Peyer's patch (tissue), 4 donors: ENCODE measurements at places on chromosomes 16 and 17. TPM values are rescaled to one million over a fixed set of nuclear protein-coding genes. Genes with fewer than 3 reads are reported as not detected.

SLC4A1 gene
- total RNA-seq: not detected

TBC1D3E gene
- not detected for total RNA-seq

KRTAP2-1 gene
- total RNA-seq: not detected

DNA sequence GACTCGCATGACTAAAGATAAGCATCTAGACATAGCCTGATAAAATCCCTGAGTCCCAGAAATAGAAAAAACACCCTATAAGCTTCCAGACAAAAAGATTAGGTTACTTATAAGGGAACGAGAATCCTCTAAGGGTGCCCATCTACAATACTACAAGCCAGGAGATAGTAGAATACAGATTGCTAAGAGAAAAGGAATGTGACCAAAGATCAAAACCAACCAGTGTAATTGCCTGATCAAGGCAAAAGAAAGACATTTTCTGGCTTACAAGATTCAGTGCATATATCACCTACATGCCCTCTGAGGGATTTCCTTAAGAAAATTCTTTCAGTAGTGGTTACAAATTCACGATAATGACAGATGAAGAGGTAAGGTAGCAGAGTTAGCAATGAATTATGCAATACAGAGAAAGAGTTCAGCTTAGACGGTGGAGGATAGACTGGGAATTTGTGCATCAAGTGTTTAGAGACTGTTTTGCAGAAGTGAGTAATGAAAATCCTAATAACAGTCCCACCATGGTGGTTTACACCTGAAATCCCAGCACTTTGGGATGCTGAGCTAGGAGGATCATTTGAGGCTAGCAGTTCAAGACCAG is 35.0 kb downstream of the BCL7C start:
- no peaks in the 10 kb centered on the region for H3K27me3 ChIP-seq
- no peak for DNase-seq
- H3K27ac ChIP-seq: no peak overlapping the region

GRCh38 chr17:29595107-29595942 is 2.4 kb downstream of the ANKRD13B start:
- no peak for DNase-seq
- H3K36me3 ChIP-seq: no peaks in the 10 kb centered on the region
- H3K27me3 ChIP-seq: no peaks in the 10 kb centered on the region
- no peak overlapping the region for H3K4me3 ChIP-seq
- H3K27ac ChIP-seq: no peak overlapping the region

GRCh38 chr17:31595666-31596381 is 204.3 kb downstream of the RAB11FIP4 start:
- no peaks in the 10 kb centered on the region for H3K4me1 ChIP-seq
- H3K36me3 ChIP-seq: no peaks in the 10 kb centered on the region
- no peaks in the 10 kb centered on the region for H3K27me3 ChIP-seq
- DNase-seq: peak; percentile 4
- no peak overlapping the region for H3K27ac ChIP-seq
- no peak overlapping the region for H3K4me3 ChIP-seq

GRCh38 chr16:11996433-11997330 is 20.1 kb downstream of the SNX29 start:
- H3K4me1 ChIP-seq: no peaks in the 10 kb centered on the region
- H3K4me3 ChIP-seq: no peak overlapping the region
- no peak for DNase-seq
- no peaks in the 10 kb centered on the region for H3K36me3 ChIP-seq

- H3K4me3 ChIP-seq: no peak overlapping the region
- no peaks in the 10 kb centered on the region for H3K27me3 ChIP-seq
- no peaks in the 10 kb centered on the region for H3K36me3 ChIP-seq
- DNase-seq: no peak
- no peak overlapping the region for H3K27ac ChIP-seq
These were observed 138.4 kb upstream of the DNAH9 start for GRCh38 chr17:11459861-11460331.

CDK5R1 gene
- 1.2 TPM for total RNA-seq

GRCh38 chr17:4560837-4561256 is 470 bp upstream of the GGT6 start:
- H3K36me3 ChIP-seq: no peaks in the 10 kb centered on the region
- H3K4me1 ChIP-seq: no peaks in the 10 kb centered on the region
- peak; percentile 66 for DNase-seq
- H3K27me3 ChIP-seq: no peaks in the 10 kb centered on the region

SAMD14 gene
- 1.5 TPM for total RNA-seq

RCVRN gene
- not detected for total RNA-seq

DNA sequence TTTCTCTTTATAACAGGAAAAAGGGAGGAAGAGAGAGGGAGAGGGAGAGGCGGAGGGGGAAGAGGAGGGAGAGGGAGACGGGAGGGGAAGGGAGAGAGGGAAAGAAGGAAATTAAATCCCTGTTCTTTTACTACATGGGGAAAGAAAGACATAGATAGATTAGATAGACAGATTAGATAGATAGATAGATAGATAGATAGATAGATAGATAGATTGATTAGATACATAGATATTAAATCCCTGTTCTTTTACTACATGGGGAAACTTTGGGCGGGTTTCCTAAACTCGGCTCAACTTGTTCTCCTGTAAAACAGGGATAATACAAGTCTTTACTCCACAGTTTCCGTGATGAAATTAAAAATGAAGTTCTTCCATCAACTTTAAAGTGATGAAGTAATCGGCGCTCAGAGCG is 661 bp downstream of the RFWD3 start:
- no peaks in the 10 kb centered on the region for H3K27me3 ChIP-seq
- peak overlapping the region; percentile 85 for H3K4me3 ChIP-seq
- peaks cover 13% of the 10 kb centered on the region for H3K4me1 ChIP-seq
- peak overlapping the region; percentile 82 for H3K27ac ChIP-seq
- DNase-seq: no peak
- H3K36me3 ChIP-seq: peaks cover 29% of the 10 kb centered on the region

SLC38A8 gene
- total RNA-seq: not detected

NPIPA1 gene
- total RNA-seq: 69.4 TPM

NPIPB13 gene
- total RNA-seq: 9.9 TPM

- no peak overlapping the region for H3K27ac ChIP-seq
- no peaks in the 10 kb centered on the region for H3K36me3 ChIP-seq
- H3K4me1 ChIP-seq: no peaks in the 10 kb centered on the region
These were observed 51.0 kb upstream of the IRX5 start for GRCh38 chr16:54879681-54880080.

GRCh38 chr17:13594762-13595598 is 6.7 kb downstream of the HS3ST3A1 start:
- no peaks in the 10 kb centered on the region for H3K27me3 ChIP-seq
- H3K36me3 ChIP-seq: no peaks in the 10 kb centered on the region
- H3K4me3 ChIP-seq: no peak overlapping the region
- H3K27ac ChIP-seq: no peak overlapping the region
- no peak for DNase-seq

DNA sequence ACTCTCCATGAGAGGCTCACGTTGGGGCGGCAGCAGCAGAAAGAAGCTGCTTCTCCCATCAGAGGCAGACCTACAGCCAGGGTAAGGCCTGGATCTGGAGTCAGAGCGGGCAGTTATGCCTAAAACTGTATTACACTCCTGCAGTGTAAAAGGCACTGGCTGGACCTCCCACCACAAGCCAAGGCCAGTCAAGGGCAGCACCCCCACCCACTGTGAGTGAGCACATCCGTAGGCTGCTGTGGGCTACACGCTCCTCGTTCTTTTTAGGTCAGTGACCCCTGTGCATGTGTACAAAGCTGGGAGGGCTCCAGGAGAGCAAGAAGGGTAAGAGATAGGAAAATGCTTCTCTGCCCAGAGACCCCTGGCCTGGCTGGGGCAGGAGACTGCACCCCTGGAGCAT is 20.7 kb downstream of the DCAKD start:
- no peak overlapping the region for H3K27ac ChIP-seq
- H3K4me3 ChIP-seq: no peak overlapping the region
- H3K36me3 ChIP-seq: no peaks in the 10 kb centered on the region
- no peaks in the 10 kb centered on the region for H3K4me1 ChIP-seq
- H3K27me3 ChIP-seq: no peaks in the 10 kb centered on the region
- no peak for DNase-seq

GAA gene
- total RNA-seq: 38.8 TPM

GNAO1 gene
- total RNA-seq: 7.0 TPM

KRT16 gene
- not detected for total RNA-seq

NOTUM gene
- total RNA-seq: not detected

DNA sequence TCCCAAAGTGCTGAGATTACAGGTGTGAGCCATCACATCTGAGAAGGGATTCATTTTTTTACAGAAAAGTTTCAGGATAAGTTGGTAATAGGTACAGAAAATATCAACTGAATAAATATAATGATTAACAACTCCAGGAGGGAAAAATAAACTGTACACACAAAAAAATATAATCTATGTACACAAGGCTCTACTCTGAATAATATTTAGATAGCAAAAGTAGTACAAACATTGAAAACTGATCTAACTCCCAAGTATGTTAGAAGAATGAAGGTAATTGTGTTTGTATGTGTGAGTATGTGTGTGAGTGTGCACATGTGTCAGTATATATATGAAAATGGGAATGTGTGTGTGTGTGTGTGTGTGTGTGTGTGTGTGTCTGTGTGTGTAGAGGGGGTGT is 20.4 kb downstream of the TUBD1 start:
- no peak for DNase-seq
- H3K36me3 ChIP-seq: peaks cover 44% of the 10 kb centered on the region
- no peak overlapping the region for H3K27ac ChIP-seq
- H3K4me1 ChIP-seq: no peaks in the 10 kb centered on the region
- no peak overlapping the region for H3K4me3 ChIP-seq

GRCh38 chr16:54846766-54847165 is 83.9 kb upstream of the IRX5 start:
- no peaks in the 10 kb centered on the region for H3K27me3 ChIP-seq
- H3K36me3 ChIP-seq: no peaks in the 10 kb centered on the region
